ENCODE measurements at places on chromosomes 3 and 15. TPM values are rescaled to one million over a fixed set of nuclear protein-coding genes. Genes with fewer than 3 reads are reported as not detected.

The ITPKA gene
- total RNA-seq, result 0.32 TPM

The SOX14 gene
- not detected for total RNA-seq

The SNX22 gene
- 0.24 TPM for total RNA-seq

The RLBP1 gene
- total RNA-seq, result not detected

The PLAAT1 gene
- total RNA-seq, result not detected

The SEMA3G gene
- total RNA-seq, result 0.97 TPM

The RTP4 gene
- total RNA-seq, result 2.8 TPM

The PDCD7 gene
- total RNA-seq, result 18.8 TPM

The BOC gene
- total RNA-seq, result 60.7 TPM

The TP53BP1 gene
- total RNA-seq, result 90.9 TPM

The PYGO1 gene
- 15.9 TPM for total RNA-seq

The GOLGA8T gene
- not detected for total RNA-seq

The ALS2CL gene
- 7.1 TPM for total RNA-seq

The CKMT1B gene
- not detected for total RNA-seq

The ATP13A4 gene
- not detected for total RNA-seq

The CFAP92 gene
- total RNA-seq, result not detected

The AGTR1 gene
- total RNA-seq, result 42.3 TPM

The GATA2 gene
- 1.2 TPM for total RNA-seq

The FAM219B gene
- 53.7 TPM for total RNA-seq

The IMP3 gene
- total RNA-seq, result 72.1 TPM

The SLC4A7 gene
- 111 TPM for total RNA-seq

The PPP2R3A gene
- total RNA-seq, result 33.6 TPM

The RASGRP1 gene
- total RNA-seq, result 0.24 TPM

The CX3CR1 gene
- 0.16 TPM for total RNA-seq
